Activated T-cell treated with anti-CD3 and anti-CD28 coated beads for 24 hours (primary cell): ENCODE measurements at places on chromosomes 12 and 14.

GRCh38 chr12:62530596-62530995, 64.0 kb downstream of the MON2 start:
- no peak for DNase-seq

DNA sequence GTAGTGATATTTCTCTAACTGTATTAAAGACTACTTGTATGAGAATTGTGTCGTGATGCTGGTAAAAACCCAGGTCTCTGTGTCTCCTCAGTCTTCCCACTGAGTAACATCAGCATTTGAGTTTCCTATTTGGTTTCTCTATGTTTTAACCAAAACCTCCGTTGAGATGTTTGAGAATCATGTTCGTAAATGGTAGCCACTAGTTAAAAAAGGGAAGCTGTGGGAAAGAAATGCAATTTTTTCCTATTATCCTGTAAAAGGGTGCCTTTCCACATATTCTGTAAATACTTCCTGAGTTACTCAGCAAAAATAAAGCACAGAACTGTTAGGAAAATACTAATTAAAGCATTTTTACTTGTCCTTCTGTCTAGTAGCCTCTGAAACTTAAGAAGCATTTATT, 7.0 kb downstream of the CLEC1B start:
- no peak for DNase-seq

DNA sequence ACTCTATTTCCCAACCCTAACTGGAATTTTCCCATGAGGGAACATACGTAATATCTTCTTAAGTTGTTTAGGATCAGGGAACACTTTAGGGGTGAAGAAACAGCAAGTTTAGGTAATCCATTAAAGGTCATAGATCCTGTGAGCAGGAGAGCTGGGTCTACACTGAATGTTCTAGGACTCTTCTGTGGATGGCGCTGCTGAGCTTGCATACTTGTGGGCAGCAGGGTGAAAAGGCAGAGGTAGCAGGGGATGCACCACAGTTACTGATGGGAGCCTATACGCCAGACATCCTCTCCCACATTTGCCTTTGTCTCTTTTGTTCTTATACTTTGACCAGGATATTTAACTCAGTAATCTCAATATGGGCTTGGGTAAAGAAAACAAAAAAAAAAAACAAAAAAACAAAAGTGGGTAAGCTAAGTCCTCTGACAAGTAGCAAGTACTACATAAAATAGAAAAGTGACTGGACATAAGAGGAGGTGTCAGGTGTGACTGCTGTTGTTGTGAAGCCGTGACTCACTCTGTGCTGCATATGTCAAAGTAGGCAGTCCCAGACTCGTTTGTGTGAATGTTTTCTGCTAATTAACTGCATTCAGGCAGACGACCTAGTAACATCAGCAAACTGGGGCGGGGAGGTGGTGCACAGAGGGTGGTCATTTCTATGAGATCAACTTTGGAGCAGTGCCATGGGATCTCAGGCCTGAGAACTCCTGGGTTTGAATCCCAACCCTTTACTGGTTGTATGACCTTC, 31.6 kb downstream of the NEUROD4 start:
- DNase-seq: no peak

DNA sequence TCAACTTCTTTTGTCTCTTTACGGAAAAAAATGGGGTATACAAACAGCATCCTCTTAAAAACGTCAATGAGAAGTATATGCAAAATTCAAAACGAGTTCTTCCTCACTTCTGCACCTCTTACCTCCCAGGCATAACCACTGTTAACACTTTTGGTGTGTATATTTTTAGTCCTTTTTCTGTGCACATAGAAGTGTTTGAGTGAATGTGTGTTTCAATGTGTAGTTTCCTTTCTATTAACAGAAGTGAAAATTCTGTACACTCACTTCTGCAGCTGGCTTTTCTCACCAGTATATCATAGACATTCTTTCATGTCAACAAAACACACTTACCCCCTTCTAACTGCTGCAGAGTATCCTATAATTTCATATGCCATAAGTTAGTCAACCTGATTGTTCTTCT, 5.4 kb downstream of the UBR7 start:
- DNase-seq: no peak

- no peak for DNase-seq
Measured at GRCh38 chr14:68015356-68016254, 196.0 kb downstream of the RAD51B start.

GRCh38 chr12:124402248-124403066, 107.6 kb downstream of the RFLNA start:
- no peak for DNase-seq

- no peak for DNase-seq
Measured at GRCh38 chr12:111269718-111270117, 99.2 kb downstream of the PHETA1 start.

GRCh38 chr12:68565391-68565903, 45.3 kb upstream of the RAP1B start:
- no peak for DNase-seq

GRCh38 chr14:25588751-25589150, 538.8 kb upstream of the STXBP6 start:
- no peak for DNase-seq

DNA sequence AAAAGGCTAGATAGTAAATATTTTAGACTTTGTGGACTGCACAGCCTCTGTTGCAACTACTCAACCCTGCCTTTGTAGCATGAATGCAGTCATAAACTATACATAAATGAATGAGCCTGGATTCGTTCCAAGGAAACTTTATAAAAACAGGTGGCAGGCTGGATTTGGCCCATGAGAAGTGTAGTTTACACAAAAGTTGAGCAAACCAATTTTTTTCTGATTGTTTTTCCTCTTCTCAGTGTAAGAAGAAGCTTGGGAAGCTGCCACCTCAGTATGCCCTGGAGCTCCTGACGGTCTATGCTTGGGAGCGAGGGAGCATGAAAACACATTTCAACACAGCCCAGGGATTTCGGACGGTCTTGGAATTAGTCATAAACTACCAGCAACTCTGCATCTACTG, 9.5 kb downstream of the OAS1 start:
- DNase-seq: no peak

GRCh38 chr14:56816574-56817391, 6.5 kb upstream of the OTX2 start:
- no peak for DNase-seq

DNA sequence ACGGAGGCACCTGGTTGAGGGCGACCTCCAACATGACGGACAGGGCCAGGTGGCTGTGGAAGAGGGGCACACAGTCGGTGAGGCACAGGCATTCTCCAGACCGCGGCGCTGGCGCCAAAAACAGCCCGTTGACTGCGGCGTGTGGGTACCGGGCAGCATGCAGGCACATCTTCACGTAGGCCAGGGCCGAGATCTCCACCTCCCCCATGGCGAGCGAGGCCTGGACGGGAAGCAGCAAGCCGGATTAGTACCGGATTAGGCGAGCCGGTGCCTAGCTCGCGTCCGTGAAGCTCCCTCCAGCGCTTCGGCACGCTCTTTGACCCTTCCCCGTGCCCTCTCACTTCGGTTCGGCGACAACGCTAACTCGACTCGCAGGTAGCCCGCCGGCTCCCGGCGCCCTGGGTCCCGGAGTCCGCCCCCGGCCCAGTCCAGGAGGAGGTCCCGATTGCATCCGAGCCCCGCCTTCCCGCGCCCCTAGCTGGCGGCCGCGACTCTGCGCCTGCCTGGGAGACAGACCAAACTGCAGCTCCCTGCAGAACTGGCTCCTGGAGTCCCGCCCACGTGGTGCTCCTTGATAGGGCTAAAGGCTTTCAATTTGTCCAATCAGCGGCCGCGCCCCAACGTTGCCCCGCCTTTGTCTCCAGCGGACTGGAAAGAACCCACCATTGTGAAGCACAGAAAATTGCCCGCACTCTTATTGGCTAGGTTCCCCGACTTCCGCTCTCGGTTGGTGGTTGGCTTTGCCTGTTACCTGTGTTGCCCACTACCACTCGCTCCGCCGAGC, at the start of gene EMC9:
EMC9 (minus strand) TSS at position 495 of the 784 bp plus-strand sequence; CDS start at position 208, 287 bp downstream.
- peak; percentile 100 for DNase-seq

DNA sequence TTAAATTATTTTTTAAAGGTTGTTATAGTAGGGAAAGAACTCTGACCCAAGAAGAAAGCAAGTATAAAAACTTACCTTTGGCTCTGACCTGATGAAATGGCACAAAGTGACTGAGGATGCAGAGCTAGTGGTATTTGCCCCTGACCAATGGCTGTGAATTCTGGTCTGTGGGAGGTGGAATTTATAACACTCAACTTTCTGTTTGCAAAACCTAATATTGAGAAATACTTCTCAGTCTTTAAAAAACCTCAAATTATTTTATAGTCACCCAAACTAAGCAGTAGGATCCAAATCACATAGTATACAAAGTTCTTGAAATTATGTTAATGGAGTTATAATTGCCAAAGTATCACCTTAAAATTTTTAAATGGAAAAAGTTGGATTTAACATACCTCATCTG, at the start of gene EPYC:
EPYC (minus strand) TSS at position 101 of the 400 bp plus-strand sequence. CDS start 2,407 bp downstream, outside the sequence.
- DNase-seq: no peak

DNA sequence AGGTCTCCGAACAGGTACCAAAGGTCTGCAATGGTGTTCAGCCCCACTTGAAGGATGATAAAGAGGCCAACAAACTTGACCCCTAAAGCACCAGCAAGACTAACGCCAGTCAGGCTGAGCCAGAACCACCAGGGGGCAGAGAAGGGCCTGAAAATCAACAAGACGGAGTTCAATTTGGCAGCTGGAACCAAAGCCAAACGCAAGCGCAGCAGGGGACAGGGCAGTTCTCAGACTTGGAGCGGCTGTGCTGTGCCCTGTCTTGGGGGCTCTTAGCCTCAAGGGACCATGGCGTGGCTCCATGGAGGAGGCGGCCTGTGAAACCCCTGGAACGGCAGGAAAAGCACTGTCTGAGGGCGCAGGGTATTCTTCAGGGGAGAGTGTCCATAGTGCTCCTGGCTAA, 19.6 kb downstream of the POMT2 start:
- peak; percentile 21 for DNase-seq

- no peak for DNase-seq
Measured at GRCh38 chr14:103613517-103613916, 15.5 kb upstream of the KLC1 start.

GRCh38 chr12:56763753-56764657, 881 bp downstream of the HSD17B6 start:
- no peak for DNase-seq

- no peak for DNase-seq
Measured at GRCh38 chr14:33647385-33647786, 303.5 kb downstream of the EGLN3 start.
